ELR (cell line): ENCODE measurements at places on chromosomes 7 and 10.

- no peak for DNase-seq
These were observed 57.4 kb upstream of the MXI1 start for GRCh38 chr10:110150046-110150445.

GRCh38 chr7:1865571-1866255, 195.6 kb downstream of the ELFN1 start:
- DNase-seq = no peak

GRCh38 chr7:107998660-107999480, 4.1 kb downstream of the LAMB1 start:
- peak; percentile 29 for DNase-seq

DNA sequence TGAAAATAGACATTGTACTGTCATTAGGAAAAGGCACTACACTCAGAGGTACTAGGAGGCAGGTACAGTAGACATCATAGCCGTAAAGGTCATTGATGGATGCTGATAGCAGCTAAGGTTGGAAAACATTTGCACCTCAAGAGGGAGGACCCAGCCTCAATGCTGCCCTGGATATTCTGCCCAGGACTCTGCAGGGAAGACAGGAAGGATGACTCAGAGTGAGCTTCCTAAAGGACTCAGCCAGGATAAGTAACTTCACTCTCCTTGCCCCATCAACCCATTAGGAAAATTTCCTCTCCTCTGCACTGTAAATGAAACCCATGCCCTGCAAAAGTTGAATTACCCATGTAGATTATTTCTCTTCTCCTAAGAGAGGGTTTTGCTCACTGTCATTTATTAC, 617.9 kb upstream of the MKI67 start:
- DNase-seq = no peak

DNA sequence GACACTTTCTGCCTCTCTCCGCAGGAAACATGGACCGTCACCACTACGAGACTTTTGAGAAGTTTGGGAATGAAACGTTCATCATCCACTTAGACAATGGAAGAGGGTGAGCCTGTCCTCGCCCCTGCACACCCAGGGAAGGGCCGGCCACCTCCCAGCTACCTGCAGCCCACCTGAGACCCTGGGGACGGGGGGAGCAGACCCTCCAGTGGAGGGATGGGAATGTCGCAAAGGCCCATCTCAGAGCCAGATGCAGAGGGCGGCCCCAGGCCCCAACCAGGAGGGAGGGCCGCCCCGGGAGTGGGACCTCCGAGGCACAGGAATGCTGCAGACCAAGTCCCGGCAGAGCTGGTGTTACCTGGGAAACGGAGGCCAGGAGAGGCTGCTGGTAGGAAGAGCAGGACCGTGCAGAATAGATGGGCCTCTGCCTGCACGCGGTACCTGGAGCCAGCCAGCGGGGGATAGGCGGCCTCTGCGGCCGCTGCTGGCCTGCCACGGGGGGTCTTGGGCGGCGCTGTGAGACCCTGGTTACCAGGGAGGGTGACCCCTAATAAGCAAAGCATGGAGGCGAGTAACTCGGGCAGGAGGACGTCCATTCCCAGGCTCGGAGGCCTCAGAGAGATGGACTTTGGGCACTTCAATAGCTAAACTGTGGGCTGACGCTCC, 32.9 kb upstream of the FOXL3 start:
- DNase-seq = no peak

- DNase-seq = no peak
These were observed 738 bp upstream of the NCAPG2 start for GRCh38 chr7:158705234-158705850.
